Fibroblast of skin of left biceps (primary cell): ENCODE measurements at places on chromosomes 6 and 20.

GRCh38 chr6:3987053-3987452 lies 91.9 kb downstream of the FAM217A start:
- DNase-seq: no peak

DNA sequence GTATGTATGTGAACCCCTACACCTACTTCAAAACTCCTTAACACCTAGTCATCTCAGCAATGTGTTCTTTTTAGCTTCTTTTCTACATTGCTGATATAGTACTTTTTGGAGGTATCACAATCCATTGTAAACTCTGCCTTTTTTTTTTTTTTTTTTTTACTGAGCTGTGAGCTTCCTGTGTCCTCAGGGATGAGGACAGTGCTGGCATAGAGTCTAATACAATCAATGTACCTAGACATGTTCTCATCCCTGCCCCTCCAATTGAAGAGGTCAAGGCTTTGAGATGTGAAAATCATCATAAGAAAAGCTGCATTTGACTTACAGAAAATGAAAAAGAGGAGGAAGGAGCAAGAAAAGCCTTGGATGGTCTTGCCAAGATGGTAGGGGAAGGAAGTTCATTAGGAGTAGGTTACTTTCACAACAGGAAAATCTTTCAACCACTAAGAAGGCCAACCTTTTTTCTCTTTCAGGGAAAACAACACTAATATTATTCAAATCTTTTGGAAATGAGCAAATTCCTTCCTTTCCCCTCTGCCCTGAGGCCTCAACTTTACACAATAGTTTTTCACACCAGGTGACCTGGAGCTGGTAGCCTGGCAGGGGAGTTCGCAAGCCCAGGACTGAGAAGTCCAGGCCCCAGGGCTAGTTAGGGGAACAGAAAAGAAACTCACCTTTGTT lies 2.8 kb upstream of the JARID2 start:
- no peak for DNase-seq

GRCh38 chr6:166760288-166760687 lies 133.2 kb upstream of the RPS6KA2 start:
- DNase-seq: no peak

- no peak for DNase-seq
Measured at GRCh38 chr20:25987073-25987927, 290.6 kb upstream of the ZNF337 start.

DNA sequence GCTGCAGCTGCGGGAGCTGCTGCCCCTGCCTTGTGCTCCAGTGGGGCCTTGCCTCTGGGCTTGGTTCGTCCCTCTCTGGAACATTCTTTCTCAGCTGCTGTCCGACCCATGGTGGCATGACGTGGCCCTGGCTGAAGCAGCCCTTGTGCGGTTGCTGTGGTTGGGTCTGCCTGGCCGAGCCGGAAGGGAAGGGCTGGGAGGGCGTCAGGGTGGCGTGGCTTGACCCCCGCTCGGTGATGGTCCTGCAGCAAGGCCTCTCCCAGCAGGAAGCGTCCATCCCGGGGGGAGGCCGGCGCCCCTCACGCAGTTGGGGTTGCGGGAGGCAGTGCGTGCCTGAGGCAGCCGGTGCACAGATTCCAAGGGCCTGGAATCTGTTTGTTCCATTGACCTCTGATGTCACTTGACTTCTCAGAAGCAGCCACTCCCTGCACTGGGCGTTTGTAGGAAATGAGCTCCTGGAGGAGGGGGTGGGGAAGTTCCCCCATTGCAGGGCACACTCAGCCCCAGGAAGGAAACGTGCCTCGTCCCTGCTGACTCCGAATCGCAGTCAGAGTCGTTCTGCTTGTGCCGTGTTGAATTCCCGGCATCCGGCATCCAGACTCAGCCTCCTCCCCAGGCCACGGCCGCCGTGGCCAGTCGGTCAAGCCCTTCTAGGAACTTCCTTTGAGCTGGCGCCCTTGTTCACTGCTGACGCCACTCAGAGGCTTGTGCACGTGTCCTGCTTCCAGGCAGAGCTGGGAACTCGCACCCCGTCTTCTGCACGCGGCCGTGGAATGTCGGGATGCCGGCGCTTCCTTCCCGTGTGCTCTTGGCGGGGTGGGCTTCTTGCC lies 9.7 kb upstream of the TNFRSF6B start:
- DNase-seq: peak; percentile 9

DNA sequence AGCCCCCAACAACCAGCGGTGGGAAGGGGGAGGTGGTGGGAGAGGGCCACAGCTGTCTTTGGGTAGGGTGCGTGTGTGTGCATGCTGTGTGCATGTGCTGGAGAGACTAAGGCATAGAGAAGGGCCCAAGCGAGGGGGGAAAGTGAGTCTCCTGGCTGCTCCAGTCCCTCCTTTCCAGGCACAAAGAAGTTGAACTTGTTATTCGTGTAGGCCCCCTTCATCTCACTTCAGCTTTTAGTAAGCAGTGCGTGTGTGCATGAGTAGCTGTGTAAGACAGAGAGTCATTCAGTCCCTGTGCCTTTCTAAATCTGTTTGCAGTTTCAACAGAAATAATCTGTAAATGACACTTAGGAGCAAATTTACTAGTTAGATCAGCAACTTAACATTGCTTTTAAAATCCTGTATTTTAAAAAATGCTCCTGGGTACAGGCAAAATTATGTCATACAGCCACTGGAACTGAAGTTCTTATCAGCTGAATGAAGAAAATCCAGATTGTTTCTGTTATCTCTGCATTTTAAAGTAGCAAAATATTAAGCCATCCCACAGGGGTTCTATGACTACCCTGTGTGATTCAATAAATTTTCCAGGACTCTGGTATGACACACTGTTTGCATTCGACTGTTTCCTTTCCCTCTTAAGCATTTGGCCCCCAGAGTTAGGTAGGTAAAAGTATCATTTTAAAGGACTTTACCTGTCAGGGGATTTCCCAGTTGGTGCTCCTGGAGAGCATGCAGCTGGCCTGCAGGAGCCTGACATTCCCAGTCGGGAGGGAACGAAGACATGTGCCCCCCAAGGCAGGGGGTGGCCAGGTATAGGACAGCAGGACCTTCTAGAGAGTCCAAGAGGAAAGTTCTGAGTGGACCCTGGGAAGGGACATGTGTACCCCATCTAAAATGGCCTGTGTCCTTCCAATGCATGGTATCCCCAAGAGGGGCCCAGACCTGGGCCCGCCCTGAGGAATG lies 39.0 kb downstream of the MTRES1 start:
- DNase-seq: no peak

GRCh38 chr20:12153628-12154027 lies 235.9 kb downstream of the BTBD3 start:
- no peak for DNase-seq

GRCh38 chr6:101402622-101403031 lies 9.1 kb downstream of the GRIK2 start:
- DNase-seq: no peak

GRCh38 chr6:47298475-47298874 lies 11.2 kb downstream of the TNFRSF21 start:
- no peak for DNase-seq
